ENCODE measurements at places on chromosomes 3 and 15. TPM values are rescaled to one million over a fixed set of nuclear protein-coding genes. Genes with fewer than 3 reads are reported as not detected.

The OXNAD1 gene
- total RNA-seq = 12.6 TPM

The SLCO3A1 gene
- total RNA-seq = 36.4 TPM

The TIMP4 gene
- 13.2 TPM for total RNA-seq

The CAPN7 gene
- 68.4 TPM for total RNA-seq

The IL16 gene
- 54.0 TPM for total RNA-seq

The PEX5L gene
- total RNA-seq = 70.6 TPM

The HIGD2B gene
- not detected for total RNA-seq

The EAF2 gene
- 7.1 TPM for total RNA-seq

The BBX gene
- 93.6 TPM for total RNA-seq

DNA sequence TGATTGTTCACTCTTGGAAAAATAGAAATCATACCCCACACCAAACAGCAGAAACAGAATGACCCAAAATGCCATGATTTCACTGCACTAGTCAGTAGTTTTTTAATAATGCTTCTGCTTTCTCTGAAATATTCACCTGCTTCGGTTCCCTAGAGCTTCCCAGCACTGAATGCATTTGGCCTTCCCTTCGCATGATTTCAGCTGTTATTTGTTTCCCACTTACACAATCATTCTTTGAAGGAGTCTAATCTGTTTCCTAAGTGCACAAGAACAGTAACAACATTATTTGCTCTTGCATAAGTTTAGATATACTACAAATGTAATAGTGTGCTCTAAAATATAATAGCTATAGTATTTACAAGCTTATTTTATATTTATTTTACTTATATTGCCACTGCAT, 178.7 kb downstream of the STAC start:
- DNase-seq = no peak

- no peak for DNase-seq
Observed at GRCh38 chr15:47908486-47908885, 191.2 kb downstream of the SEMA6D start.

GRCh38 chr3:112759681-112760080, 87.0 kb downstream of the CD200R1L start:
- DNase-seq = no peak

DNA sequence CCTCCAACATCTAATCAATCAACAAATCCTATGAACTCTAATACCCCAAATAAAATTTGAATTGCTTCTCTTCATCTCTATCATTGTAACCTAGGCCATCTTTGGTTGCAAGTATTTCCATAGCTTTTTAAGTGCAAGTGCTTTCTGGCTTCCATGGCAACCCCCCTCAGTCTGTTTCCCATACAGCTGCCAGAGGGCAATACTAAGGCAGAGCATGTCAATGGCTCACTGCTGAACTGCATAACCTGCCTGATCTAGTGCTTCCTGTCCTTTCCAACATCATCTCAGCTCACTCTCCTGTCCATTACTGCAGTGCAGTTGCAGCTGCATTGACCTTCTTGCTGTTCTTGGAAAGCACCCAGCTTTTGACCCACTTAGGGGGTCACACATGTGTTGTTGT, 198.4 kb downstream of the WNT5A start:
- no peak for DNase-seq

- no peak for DNase-seq
Observed at GRCh38 chr3:37772773-37773354, 88.8 kb upstream of the CTDSPL start.

DNA sequence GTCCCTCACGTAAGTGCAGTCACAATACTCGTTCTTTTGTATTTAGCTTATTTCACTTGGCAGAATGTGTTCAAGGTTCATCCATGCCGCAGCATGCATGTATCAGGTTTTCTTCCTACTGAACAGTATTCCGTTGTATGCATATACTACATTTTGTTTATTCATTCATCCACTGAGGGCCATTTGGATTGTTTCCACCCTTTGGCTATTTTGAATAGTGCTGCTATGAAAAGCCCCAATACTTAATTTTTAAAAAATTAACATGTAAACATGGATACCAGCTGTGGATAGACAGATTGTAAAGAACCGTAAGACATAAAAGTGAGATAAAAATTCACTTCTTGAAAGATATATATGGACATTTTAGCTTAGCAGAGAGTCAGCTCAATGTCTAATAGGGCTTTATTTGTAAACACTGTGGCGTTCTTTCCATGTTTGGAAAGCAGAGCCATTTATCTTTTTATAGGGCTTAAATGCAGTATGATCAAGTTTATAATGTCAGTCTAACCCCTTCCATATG, 115.9 kb downstream of the VPS8 start:
- no peak for DNase-seq

DNA sequence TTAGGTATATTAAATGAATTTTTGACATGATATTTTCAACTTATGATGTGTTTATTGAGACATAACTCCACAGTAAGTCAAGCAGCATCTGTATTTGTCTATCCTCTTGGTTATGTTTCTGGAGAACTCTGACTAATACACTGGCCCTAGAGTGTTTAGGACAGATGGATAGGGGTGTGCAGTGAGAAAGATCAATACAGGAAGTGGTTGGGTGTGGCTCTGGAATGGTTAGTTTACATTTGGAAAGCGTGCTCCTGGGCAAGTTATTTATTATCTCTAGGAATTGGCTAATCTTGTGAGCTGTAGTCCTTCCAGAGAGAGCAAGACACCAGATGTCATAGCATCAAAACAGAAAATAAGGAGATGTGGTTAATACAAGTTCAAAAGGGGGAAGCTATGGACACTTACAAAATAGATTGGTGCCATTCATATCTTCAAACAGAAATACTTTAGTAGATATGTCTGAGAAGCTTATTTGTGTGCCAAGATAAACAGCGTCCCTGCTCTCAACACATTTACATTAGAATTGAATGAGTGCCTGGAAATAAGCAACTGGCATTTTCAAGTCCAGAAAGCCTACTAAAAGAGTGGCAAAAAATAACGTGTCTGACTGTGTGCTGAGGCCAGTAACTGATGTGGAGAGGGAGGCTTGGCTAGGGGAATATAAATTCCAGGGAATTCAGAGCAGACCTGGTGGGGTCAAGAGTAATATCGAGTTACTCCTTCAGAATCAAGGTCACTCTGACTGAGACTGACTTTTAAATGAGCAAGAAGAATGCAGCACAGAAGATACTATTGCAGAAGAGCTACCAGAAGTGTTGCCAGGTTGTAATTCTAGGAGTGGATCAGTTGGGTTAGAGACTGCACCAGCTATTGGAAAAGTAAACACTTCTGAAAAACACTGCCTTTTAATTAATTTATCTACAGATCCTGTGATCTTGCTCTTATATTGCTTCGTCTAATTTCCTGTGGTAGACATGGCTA, 33.4 kb upstream of the PLAAT1 start:
- DNase-seq = no peak

DNA sequence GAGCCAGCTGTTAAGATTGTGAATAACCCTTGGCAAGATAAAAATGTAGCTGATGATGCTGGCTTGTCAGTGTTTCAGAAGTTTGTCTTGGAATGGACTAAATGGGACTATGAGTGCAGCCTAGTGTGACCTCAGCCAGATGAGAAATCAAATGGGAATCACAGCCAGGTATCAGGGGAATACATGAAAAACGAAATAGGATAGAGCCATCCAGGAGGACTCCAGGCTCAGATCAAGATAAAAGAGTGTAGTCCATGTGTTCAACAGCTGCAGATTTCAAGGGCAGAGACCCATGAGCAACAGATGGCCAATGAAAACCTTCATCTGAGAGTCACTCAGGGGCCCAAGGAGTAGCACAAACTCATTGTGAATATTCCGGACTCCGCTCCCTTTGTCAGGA, 1080.9 kb upstream of the CADM2 start:
- DNase-seq = no peak

DNA sequence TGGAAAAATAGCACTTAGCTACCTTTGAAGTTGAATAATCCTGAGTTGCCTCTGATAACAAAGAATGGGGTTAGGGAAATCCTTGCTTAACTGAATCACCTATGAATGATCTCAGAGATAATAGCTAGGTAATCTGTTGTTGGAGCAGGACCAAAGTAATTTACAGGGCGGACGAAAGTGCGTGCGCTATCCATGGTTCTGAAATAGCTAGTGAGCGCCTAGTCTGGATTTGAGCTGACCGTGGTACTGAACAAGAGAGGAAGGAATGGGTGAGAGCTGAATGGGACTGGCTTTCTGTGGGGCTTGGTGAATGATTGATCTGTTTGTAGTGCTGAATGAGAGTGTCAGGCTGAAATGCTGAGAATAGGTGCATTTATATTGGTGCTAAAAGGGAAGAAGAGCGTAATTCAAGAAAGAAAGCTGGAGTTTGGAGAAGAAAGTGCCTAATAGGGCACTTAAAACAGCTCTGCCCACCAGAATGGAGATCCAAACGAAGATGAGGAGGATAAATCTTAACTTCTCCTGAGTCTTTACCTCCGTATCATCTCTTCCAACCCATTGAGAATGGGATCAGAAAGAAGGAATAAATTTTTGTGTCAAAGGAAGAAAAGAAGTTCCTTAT, 10.1 kb downstream of the SCN10A start:
- no peak for DNase-seq

GRCh38 chr3:136385457-136385856, 135.3 kb downstream of the PCCB start:
- no peak for DNase-seq

DNA sequence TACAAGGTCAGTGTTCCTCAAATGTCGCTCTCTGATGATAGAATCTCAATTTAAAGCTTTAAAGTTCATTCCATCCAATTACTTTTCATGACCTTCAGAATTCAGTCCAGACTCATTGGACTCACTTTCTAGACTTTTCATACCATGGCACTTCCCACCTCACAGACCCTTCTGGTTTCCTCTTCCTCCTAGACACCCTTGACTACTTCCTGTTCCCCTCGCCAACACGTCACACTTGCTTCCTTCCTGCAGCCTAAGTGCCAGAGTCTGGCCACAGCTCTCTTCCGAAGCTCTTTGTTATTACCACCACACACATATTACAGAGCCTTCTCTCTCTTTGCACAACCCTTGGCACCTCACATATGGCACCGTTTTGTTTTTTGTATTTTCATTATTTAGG, 59.1 kb upstream of the UMPS start:
- DNase-seq = no peak

- no peak for DNase-seq
Observed at GRCh38 chr3:156271995-156272719, 151.8 kb downstream of the KCNAB1 start.

- DNase-seq = no peak
Observed at GRCh38 chr15:71334873-71335272, 219.6 kb downstream of the THSD4 start.

GRCh38 chr3:123793425-123793824, 90.7 kb downstream of the MYLK start:
- no peak for DNase-seq

DNA sequence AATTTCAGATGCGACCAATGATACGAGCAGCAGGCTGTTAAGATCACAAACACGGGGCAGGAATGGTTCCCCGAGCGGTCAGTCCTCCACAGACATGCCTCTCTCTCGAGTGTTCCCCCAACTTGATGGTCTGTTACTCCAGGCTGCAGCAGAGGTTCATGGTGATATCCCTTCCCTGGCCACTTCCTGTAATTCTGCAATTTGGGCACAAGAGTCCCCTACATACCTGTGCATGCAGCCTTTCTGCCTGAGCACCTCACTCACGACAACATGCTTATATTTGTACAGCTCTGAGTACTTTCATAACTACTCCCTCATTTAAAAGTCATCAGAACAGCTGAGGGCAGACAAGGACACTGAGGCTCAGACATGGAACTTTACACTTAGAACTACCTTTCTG, 408.1 kb upstream of the NR2F2 start:
- DNase-seq = no peak

GRCh38 chr15:78105476-78106241, 13.3 kb downstream of the SH2D7 start:
- peak; percentile 51 for DNase-seq

- DNase-seq = no peak
Observed at GRCh38 chr3:194125442-194125841, 10.5 kb upstream of the HES1 start.

DNA sequence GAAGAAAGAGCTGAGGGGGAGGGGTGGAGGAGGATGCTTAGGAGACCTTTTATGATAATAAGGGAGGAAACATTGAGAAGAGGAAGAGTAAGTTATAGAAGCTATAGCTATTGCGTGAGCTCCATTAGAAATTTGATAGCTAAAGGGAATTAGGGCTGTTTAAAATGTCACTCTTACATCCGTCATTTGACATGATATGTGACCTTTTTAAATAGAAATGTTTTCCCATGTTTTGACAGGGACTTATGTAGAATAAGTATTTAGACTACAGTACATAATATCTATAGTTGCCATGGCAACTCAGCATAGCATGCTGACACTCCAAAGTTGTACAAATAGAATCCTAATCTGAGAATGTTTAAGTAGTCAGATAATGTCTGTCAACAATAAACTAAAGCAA, 19.2 kb downstream of the RAD51 start:
- no peak for DNase-seq

- DNase-seq = no peak
Observed at GRCh38 chr3:186742618-186743380, 25.6 kb downstream of the KNG1 start.

GRCh38 chr3:10468613-10469354, 36.6 kb downstream of the ATP2B2 start:
- DNase-seq = no peak

- DNase-seq = no peak
Observed at GRCh38 chr15:86016750-86017149, 62.9 kb upstream of the AGBL1 start.

GRCh38 chr15:73683777-73684580, at the start of gene CD276:
CD276 (plus strand) TSS chr15:73684383; CDS start chr15:73699640, 15,257 bp downstream.
- peak; percentile 87 for DNase-seq

DNA sequence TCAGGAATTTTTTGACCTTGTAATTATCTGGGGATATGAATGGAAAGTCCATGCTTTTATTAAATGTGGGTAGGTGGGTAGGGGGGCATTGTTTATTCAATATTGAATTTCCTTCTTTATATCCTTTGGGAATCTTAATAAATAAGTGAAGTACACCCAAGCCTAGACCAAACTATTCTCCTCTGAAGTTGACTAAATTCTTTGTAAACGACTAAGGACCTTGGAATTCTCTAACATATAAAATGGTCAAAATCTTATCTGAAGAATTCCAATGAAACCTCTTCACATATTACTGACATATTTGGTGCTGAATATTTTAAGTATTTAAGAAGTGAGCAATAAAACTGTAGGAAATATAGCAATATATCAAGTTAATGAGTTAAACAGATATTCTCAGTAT, 1432.1 kb upstream of the GBE1 start:
- no peak for DNase-seq

GRCh38 chr3:140552898-140553297, 125.0 kb upstream of the TRIM42 start:
- DNase-seq = no peak
